ENCODE measurements at places on chromosomes 2 and 18.

GRCh38 chr2:174546519-174547506 lies 50.8 kb downstream of the WIPF1 start:
- no peak for DNase-seq

DNA sequence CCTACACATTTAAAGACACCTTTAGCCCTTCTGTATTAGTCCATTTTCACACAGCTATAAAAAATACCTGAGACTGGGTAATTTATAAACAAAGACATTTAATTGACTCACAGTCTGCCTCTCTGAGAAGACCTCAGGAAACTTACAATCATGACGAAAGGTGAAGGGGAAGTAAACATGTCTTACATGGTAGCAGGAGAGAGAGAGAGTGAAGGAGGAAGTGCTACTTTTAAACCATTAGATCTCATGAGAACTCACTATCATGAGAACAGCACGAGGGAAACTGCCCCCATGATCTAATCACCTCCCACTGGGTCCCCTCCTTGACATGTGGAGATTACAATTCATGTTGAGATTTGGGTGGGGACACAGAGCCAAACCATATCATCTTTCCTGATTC lies 946.6 kb downstream of the SLC4A3 start:
- no peak for DNase-seq

DNA sequence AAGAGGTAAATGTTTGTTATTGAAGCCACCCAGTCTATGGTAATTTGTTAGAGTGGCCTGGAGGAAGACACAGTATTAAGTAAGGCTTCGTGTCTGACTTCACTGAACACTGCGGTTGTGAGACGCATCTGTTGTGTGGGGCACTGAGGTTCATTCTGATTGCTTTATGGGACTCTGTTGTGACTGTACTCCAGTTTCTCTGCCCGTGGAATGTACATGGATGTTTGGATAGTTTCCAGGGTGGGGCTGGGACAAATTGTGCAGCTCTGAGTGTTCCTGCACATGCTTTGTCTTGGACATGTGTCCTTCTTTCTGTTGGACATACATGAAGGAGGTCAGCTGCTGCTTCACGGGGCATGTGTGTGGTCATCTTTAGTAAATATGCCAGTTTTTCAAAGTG lies 58.6 kb downstream of the ODC1 start:
- DNase-seq = no peak

DNA sequence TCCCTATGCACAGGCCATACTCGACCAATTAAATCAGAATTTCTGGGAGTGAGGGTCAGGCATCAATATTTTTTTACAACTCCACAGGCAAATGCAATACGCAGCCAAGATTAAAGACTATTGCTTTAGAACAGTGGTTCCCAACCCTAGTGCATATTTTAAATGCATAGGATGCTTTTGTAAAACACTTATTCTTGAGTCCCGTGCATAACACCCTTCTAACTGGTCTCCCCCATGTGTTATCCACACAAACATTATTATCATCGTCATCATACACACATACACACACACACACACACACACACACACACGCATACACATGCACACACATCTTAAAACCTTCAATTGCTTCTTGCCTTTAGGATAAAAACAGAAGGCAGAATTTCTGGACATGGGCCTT lies 145.0 kb upstream of the PELI1 start:
- DNase-seq = no peak

GRCh38 chr18:21181766-21182165 lies 60.3 kb upstream of the GREB1L start:
- no peak for DNase-seq

DNA sequence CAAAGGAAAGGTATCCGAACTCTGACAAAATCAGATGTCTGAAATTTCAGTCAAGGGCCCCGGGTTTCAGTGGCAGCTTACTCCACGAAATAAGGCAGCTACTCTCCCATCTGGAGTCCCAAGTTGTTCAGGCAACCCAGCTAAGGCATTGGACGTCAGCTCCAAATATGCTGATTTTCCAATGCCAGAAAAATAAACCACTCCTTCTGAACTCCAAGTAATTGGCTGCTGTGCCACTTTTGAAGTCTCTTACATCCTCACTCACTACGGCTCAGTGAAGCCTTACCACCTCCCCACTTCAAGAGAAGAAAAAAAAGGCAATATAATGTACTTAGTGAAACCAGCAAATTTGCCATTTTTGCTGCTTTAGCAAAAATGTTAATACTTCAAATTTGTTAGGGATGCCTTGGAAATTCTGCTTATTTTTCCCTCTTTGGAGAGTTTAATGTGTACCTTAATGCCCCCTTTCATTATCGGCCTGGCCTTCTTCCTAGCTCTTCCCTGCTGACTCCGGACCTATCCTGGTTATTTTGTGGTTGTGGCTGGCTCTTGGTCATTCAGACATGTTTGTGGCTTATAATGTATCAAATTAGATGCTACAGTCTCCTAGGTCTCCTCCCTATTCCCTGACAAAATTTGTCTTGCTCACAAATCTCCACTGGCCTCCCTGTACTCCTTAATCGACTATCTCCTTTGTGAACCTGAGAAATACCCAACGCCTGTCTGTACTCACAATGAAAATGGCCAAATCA lies 589.2 kb upstream of the ZEB2 start:
- DNase-seq = no peak

DNA sequence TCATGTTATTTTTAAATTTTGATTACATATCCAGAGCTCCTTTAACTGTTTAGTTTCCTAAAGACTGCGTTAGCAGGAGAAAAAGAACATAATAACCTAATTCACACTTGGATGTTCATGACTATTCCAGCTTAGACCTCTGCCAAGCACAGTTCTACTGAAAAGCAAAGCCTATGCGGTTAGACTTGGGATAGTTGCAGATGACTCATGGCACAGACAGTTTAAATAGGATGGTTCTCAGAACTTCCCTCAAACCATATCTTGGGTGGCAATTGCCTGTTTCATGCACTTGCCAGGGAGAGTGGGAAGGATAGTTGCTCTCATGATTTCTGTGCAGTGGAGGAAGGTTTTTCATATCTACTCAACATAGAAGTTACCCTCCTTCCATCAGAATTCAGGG lies 149.7 kb upstream of the KLHL29 start:
- no peak for DNase-seq

DNA sequence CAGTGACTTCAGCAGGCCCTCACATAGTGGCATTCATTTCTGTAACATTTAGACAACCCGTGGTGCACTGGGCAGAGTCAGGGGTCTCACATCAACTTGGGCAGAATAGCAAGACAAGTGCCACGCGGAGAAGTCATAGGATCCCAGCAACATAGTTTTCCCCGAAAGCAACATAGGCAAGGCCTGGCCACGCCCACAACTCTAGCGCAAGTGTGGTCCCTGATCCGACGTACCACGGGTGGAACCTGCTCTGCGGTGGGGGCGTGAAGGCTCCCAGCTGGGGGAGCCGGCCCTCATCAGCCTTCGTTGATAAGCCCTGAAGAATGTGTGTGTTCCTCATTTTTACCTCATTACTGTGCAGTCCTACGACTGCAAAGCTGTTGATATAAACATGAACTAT lies 261.2 kb downstream of the EIPR1 start:
- no peak for DNase-seq

DNA sequence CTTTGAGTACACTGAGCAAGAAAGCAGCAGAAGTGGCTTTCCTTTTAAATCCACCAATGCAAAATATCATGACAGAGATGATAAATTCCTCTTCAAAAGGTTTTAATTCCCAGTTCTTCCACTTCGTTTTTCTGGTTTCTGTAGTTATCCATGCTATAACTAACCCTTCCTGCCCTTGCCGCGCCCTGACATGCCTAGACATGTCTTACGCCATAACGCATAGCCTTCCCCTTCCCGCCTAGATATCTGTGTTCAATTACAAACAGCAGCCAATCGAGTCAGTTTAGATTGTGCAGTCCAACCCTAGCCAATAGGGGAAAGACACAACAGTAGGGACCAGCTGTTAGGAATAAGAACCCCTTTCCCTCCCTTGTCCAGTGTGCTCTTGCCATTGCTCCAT lies 16.1 kb downstream of the PRPF40A start:
- DNase-seq = no peak

GRCh38 chr2:122389694-122390093 lies 634.2 kb downstream of the TSN start:
- DNase-seq = no peak

GRCh38 chr2:60518567-60518966 lies 34.9 kb downstream of the BCL11A start:
- no peak for DNase-seq

- no peak for DNase-seq
These were observed 87.2 kb downstream of the RHOB start for GRCh38 chr2:20533993-20534622.

- no peak for DNase-seq
These were observed 11.5 kb downstream of the GPR55 start for GRCh38 chr2:230913406-230914143.

- no peak for DNase-seq
These were observed 27.9 kb upstream of the PTMA start for GRCh38 chr2:231680285-231680991.

DNA sequence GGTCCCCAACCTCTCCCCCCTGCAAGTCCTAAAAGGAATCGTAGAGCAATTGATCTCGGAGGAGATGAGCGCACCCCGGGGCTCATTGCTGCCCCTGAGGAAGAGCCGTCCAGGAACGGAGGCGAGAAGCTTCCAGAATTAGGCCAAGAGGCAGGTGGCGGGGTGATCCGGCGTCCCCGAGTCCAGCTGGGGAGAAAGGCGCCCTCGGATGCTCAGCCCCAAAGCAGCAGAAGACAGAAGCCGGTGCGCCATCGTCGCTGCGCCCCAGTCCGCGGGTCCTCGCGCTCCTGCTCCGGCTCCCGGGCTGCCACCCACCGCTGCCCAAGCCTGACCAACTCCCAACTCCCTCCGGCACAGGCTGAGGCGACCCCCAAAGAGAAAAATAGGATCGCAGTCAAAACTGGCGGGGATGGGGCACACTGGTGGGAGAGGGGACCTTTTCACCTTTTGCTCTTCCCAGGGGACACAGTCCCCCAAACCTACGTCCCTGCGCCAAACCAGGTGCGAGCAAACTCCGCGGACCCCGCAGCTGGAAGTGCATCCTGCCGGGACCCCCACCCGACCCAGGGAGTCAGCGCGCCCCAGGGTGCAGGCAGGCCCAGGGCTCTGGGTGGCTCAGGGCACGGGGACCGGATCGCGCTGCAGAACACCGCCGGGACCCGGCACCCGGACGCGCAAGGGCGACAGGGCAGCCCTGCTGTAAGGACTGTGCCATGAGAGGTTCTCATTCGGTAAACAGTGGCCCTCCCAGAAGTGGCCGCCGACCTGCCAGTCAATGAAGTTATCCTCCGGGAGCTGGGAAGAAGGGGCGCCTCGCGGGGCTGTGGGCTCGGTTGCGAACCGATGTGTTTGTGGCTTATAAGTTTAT lies 8.4 kb upstream of the MEIS1 start:
- no peak for DNase-seq

GRCh38 chr2:120595739-120596138 lies 139.9 kb upstream of the GLI2 start:
- no peak for DNase-seq

DNA sequence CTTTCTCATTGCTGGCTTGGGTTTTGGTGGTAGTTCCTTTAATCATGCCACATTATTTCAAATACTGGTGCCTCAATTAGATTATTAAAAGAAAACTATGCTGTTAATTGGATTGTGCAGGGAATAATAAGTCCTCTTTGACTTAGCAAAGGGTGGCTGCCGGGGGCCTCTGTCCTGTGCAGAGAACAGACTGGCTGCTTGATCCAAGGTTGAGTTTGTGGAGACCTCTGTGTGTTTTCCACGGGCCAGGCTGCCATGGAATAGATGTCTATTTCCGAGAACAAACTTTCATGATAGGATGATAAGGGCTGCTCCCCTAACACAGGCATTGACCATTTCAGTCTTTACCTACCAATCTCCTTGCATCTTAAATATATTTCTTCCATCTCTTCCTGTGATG lies 30.4 kb upstream of the OTOS start:
- no peak for DNase-seq

- no peak for DNase-seq
These were observed 70.2 kb downstream of the PRKRA start for GRCh38 chr2:178380763-178381162.

GRCh38 chr18:63982361-63982760 lies 12.5 kb downstream of the SERPINB8 start:
- no peak for DNase-seq

GRCh38 chr2:105055613-105056012 lies 17.7 kb downstream of the MRPS9 start:
- DNase-seq = no peak

DNA sequence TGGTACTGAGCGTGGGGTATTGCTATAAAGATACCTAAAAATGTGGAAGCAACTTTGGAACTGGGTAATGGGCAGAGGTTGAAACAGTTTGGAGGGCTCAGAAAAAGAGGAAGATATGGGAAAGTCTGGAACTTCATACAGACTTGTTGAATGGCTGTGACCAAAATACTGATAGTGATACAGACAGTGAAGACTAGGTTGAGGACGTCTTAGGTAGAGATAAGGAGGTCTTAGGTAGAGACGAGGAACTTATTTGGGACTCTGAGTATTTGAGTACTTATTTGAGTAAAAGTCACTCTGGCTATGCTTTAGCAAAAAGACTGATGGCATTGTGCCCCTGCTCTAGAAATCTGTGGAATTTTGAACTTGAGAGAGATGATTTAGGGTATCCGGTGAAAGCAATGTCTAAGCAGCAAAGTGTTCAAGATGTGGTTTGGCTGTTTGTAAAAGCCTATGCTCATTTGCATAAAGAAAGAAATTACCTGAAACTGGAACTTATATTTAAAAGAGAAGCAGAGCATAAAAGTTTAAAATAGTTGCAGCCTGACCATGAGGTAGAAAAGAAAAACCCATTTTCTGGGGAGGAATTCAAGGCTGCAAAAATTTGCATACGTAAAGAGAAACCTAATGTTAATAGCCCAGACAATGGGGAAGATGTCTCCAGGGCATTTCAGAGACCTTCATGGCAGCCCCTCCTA lies 219.6 kb downstream of the PDE1A start:
- no peak for DNase-seq

GRCh38 chr2:45894211-45894610 lies 242.7 kb downstream of the PRKCE start:
- DNase-seq = no peak

GRCh38 chr2:119678021-119678656 lies 862 bp upstream of the TMEM177 start:
- DNase-seq = peak; percentile 54

DNA sequence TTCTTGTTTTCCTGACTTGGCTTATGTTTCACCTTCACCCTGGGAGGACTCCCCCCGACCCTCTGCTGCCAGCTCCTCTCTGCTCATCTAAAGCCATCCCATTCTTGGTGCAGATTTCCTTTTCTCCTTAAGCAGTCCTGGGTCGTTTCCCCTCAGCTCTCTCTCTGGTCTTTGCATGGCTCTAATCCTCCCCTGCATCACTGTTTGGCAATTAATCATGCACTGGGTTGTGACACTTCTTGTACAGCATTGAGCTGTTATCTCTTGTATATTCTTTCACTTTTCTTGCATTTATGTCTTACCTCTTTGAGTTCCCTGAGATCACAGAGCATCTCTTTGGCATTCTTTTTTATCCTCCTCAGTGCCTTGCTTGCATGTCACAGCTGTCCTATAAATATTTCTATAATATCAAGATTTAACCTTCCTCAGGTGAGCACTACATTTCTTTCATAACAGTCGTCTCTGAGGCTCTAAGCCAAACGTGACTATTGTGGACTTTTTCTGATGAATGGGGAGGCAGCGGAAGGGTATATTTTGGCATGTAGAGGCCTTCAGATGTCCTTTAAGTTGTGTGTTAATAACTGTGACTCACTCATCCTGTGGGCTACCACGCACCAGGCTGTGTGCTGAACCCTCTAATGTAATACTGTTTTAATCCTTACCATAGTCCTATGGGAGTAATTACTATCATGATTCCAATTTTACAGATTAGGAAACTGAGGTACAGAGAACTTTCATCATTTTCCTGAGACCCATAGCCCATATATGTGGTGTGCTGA lies 507.5 kb downstream of the SLC4A3 start:
- no peak for DNase-seq

Data from stimulated activated naive CD4-positive, alpha-beta T cell (primary cell).